ENCODE measurements at places on chromosomes 11 and 22. TPM values are rescaled to one million over a fixed set of nuclear protein-coding genes. Genes with fewer than 3 reads are reported as not detected.

DNA sequence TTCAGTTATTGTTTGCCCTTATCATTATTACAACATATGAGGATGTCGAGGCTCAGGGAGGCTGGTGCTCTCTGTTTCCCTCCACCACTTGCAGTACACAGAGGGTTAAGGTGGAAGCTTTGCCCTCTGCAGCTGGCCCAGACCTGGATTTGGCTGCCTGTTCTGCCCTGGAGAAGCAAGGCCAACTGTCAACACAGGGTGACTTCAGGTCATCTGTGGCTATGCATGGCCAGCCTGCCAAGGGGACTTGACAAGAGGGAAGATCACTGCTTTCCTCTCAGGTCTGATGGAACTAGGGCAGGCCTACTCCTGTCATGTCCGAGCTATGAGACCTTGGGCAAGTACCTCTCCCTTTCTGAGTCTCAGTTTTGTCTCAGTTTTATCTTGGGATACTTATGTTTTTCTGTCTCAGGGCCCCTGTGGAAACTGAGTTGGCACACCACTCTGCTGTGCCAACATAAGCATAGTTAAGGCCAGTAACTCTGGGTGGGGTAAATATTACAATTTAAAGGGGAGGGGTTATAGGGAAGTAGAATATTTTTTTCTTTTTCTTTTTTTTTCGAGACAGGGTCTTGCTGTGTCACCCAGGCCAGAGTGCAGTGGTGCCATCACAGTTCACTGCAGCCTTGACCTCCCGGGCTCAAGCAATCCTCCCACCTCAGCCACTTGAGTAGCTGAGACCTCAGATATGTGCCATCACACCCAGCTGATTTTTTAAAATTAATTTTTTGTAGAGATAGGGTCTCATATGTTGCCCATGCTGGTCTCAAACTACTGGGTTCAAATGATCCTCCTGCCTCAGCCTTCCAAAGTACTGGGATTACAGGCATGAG is 2.4 kb upstream of the THRSP start:
- no peak for DNase-seq

- DNase-seq = no peak
Observed at GRCh38 chr11:111765320-111765983, 737 bp downstream of the PPP2R1B start.

DNA sequence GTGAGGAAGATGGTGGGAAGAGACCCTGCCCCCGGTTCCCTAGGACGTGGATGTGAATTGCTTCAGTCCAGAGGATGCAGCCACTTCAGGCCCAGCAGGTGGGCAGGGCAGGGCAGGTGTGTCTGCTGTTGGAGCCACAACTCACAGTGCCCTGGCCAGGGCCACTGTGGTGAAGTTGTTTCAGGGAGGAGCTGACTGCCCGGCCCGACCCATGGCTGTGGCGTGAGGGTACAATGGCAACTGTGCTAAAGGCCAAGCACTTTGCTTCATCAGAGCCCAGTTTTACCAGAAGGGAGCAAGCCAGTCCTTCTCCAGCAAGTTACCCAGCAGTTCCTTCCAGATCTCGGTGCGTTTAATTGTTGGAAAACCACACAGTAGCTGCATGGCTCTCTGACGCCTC is 1174.4 kb downstream of the BRD1 start:
- DNase-seq = no peak

GRCh38 chr11:57473285-57473841 is 13.0 kb downstream of the RTN4RL2 start:
- DNase-seq = no peak

DNA sequence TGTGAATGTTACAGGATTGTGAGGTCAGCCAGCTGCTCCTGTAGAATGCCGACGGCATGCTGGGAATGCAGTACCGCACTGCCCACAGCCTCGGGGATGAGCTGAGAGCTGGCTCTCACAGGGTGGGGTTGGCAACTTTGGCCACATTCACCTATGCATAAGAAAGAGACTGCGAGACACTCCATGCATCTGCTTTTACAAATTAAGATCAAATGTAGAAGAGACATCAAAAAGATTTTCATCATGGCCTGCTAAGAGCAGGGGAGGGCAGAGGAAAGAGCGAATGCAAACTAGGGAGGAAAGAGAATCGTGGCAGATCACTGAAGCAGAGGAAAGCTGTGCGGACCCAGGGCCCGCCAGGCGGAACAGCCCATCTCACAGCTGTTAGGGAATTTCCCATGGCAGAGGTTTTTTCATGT is 49.8 kb upstream of the SPATA19 start:
- DNase-seq = no peak

DNA sequence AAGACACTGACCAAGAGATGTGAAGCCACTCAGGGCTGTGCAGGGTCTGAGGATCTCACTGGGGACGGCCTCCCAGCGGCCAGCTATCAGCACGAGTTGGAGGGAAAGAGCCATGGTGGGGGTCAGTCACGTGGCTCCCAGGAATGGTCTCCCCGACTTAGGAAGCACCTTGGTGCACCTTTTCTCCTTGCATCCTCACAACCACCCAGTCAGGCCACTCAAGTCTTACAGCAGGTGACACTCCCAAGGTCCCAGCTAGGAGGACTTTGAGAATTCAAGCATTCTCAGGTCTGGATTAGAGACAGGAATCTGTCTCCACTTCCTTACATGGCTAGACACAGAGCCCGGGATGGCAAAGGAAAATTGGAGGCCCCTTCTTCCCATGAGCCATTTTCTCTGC is 2.7 kb downstream of the RNASEH2C start:
- DNase-seq = no peak

DNA sequence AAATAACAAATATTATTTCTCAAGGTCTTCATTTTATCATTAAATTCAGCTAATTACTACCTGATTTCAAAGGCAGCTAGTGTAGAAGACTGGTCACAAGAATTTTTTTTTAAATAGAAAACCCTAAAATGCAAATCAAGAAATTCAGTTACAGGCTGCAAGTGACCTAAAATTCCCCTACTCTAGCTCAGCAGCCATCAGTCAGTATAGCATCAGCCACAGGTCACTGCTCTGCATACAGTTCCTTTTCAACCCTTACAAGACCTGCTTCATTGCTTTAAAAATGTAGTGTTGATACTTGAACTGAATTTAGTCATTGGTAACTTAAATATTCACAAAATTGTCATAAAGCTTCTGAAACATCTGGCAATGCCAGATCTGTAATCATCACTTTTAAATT is 9.5 kb upstream of the B3GNT6 start:
- DNase-seq = no peak

Gene MUC6
- total RNA-seq = not detected

Gene FGF3
- total RNA-seq = not detected

Gene TH
- total RNA-seq = 1.1 TPM

Gene STK33
- total RNA-seq = 9.3 TPM

Gene TYR
- not detected for total RNA-seq

Gene PDGFB
- total RNA-seq = 21.1 TPM

Gene UBQLN3
- 0.68 TPM for total RNA-seq

Gene TRIM51
- not detected for total RNA-seq

Gene C22orf15
- not detected for total RNA-seq
